ENCODE measurements at places on chromosomes 3 and 15. TPM values are rescaled to one million over a fixed set of nuclear protein-coding genes. Genes with fewer than 3 reads are reported as not detected.

The APH1B gene
- total RNA-seq, result 9.7 TPM

The RPS17 gene
- 2,990 TPM for total RNA-seq

The GTPBP8 gene
- total RNA-seq, result 12.2 TPM

The CHST13 gene
- not detected for total RNA-seq

The SLC27A2 gene
- not detected for total RNA-seq

The GRM7 gene
- total RNA-seq, result not detected

The MASP1 gene
- 20.2 TPM for total RNA-seq

The ONECUT1 gene
- total RNA-seq, result not detected

The THOC7 gene
- total RNA-seq, result 16.0 TPM

The SYNPR gene
- not detected for total RNA-seq

The ZNF80 gene
- not detected for total RNA-seq

The LIPH gene
- under 0.01 TPM for total RNA-seq

Data from smooth muscle cell of the coronary artery (primary cell).